ENCODE measurements at places on chromosomes 5 and 9.

GRCh38 chr5:61371474-61371873, 39.4 kb downstream of the ZSWIM6 start:
- DNase-seq = peak; percentile 30

- no peak for DNase-seq
Measured at GRCh38 chr9:114701988-114702387, 20.0 kb upstream of the TEX48 start.

- no peak for DNase-seq
Measured at GRCh38 chr9:130088051-130088450, 34.3 kb downstream of the GPR107 start.

DNA sequence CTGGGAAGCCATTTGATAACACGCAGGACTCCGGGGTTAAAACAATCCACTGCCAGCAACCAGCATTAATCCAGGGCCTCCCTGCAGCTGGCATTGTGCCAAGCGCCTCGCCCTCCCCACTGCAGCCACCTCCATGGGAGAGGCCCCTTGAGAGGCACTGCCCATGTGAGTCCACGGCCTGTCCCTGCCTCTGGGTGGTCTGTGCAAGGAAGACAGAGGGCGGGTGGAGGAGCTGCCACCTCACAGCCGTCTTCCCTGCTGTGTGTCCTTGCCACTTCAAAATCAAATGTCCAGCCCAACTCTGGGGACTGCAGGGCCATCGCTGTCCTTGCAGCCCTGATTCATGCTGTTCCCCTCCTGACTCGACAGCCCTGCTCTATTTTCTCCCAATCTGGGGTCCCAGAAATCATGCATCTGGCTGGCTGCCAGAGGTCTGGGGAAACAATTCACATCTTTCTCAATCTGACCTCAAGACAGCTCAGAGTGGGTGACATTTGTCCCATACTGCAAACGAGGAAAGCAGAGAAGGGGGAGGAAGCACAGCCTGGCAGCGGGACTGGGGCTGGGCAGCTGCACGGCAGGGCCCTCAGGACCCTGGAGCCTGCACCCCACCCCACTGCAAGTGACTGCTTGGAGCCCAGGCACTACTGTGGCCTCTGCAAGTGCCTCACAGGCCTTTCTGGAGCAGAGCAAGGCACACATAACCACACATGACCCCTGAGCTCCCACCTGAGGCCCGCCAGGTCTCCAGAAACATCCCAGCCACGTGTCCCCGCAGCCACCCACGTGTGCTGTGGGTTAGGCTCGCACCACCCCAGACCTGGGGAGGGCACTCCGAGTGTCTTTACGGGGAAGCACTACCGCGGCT, 15.7 kb downstream of the BRD3OS start:
- DNase-seq = no peak

DNA sequence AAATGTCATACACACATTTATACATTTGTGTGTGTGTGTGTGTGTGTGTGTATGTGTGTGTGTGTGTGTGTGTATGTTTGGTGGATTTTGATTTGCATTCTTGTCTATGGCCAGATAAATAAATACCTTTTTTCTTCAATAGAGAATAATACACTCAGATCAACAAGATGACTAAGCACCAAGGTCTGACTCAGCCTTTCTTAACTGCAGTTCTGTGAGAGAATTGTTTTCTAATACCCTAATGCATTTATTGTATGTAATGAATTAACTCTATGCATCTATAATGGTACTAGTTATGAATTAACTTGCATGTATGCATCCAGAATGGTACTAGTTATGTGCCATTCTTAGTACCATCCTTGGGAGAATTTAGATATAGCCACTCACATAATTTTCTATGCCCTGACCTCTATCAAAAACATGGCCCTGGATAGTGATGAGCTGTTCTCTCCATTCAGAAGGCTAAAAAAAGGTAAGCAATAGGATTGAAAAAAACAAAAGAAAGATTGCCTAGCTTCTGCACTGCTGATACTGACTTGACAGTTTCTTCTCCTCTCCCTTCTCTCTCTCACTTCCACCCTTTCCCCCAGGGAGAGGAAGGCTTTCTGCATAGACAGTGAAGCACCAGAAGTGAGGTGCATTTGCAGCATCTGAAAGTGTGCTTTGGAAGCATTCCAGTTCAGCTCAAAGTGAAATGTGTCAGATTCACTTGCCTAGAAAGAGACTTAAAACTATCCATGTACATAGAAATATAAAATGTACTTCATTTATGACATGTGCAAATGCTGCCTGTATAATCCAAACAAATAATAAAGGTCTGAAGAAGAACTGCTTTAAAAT, 55.1 kb upstream of the CCDC112 start:
- DNase-seq = no peak

DNA sequence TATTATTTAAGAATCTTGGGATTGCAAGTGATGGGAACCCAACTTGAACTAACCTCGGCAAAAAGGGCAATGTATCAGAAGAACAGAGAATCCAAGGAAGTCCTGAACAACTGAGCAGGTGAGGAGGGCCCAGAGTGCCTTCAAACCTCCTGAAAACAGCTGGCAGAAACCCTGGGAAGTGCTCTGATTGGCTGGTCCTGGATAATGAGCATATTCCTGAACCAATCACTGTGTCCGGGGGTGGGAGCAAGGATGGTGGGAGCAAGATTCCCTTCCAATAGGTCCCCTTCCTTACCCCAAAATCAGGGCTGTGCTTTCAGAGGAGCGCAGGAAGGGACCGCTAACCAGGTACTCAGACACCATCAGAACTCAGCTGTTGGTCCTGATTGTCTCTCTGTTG, 31.9 kb upstream of the TBC1D2 start:
- no peak for DNase-seq

DNA sequence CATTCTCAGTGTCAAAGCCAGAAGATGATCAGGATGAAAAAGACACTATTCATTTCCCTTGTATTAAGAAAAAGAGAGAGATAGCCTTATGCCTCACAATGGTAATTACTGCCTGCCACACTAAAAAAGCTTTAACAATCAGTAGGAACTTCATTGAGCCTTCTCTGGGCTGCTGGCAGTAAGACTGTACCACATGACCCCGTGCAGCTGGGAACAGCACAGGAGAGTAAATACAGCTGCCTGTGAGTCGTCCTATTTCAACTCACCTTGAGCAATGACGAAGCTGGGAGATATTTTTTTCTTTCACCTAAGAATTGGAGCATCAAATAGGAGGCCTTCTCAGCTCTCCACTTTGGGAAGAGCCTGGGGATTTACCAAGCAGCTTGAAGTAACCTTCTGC, 316.3 kb downstream of the GABRB2 start:
- DNase-seq = peak; percentile 59

DNA sequence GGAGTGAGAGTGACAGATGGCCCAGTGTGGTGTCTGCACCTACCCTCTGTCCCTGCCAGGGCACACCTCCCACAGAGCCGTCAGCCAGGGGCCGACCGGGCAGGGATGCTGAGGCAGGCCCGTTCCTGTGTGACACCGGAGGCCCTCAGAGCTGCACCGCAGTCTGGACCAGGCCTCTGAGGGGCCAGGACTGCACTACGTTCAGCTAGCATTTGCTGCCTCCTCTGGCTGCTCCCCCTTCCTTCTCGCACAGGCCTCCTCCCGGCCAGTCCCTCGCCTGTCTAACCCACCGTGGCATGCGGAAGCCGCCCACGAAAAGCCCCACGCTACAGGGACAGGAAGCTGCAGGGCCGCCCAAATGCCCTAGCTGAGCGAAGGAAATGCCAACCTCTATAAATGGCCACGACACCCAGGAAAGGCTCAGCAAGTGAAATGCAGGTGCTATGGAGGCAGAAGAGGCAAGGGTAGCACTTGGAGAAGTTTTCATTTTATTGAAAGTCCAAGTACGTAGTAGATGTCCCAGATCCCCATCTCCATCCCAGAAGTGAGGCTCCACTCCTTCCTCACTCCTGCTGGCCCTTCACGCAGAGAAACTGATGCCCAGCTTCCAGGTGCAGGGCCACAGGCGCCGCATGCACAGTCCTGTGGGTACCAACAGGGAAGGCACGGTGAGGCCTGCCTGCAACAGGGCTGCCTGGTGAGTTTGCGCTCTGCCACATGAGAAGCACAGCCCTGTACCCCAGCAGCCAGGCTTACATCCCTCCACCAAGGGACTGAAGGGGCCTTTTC, 38.7 kb downstream of the MAPK9 start:
- no peak for DNase-seq

- no peak for DNase-seq
Measured at GRCh38 chr5:4081466-4081865, 485.8 kb downstream of the IRX1 start.

Measured in NCI-H1436 (cell line).